ENCODE measurements at places on chromosomes 12 and 14.

DNA sequence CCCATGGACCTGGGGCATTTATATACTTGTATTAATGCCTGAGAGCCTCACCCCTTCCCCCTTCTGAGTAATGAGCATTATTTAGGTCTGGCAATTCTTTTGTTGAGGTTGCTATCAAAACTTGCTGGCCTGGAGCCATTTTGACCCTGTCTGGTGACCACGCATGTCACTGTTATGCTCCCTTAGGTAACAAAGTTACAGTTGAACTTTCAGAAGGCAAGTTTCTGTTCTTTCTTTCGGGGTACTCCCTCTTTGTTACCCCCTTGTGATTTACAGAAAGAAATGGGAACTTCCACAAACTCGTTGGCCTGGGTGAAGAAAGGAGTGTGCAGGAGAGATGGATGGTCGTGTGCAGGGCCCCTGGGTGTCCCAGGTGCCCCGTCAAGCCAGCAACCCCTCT lies 305.4 kb downstream of the DPF3 start:
- no peak for DNase-seq

GRCh38 chr14:91113829-91114078 lies at the start of gene DGLUCY:
Gene DGLUCY (plus strand): TSS chr14:91114073. CDS start chr14:91160295, 46,222 bp downstream.
- DNase-seq: peak; percentile 76

DNA sequence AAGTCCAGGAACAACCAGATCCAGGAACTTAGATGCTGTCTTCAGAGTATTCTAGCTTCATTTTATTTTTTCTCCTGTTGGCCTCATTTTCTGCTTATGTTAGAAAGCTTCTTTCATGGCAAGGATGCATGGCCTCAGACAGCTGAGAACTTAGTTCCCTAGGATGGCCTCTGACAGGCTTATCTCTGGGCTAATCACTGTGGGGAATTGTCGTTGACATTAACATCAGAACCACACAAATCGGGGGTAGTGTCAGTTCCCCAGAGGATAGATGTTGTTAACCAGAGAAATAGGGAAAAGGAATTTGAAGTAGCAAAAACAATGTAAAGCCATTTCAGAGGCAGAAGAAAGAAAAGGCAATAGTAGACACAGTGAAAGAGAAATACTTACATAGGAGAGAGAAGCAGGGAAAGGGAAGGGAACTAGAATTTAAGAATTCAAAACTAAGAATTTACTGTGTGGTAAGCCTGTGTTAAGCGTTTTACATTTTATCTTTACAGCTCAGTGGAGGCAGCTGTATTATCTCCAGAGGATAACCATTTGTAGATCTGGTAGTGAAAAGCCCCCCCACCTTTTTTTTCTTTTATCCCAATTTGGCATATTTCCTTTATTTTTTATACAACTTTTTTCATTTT lies 21.8 kb downstream of the FUT8 start:
- DNase-seq: peak; percentile 4

DNA sequence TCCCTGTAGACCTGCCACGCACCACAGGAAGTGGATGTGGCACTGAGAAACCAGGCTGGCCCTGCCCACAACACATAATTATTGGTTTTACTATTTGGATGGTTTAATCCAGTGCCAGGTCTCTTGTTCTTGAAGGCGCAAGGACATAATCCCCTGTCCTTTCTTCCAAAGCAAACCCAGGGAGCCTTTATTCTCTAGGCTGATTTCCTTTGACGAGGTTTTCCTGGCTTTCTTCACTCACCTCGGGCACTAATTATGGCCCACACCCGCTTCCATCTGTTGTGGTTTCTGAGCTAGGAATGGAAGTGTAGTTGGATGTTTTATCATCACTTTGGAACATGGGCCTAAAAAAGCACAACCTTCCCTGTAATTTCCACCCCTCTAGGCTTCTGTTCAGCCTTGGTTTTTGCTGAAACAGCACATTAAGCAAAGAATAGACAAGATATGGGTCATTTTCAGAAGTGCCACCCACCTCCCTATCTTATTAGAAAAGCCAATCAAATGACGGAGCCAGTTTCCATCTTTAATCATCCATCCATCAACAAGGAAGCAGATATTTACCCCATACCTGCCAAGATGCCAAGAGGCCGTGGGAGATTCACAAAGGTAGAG lies 73.9 kb downstream of the PPP1R36 start:
- DNase-seq: no peak

DNA sequence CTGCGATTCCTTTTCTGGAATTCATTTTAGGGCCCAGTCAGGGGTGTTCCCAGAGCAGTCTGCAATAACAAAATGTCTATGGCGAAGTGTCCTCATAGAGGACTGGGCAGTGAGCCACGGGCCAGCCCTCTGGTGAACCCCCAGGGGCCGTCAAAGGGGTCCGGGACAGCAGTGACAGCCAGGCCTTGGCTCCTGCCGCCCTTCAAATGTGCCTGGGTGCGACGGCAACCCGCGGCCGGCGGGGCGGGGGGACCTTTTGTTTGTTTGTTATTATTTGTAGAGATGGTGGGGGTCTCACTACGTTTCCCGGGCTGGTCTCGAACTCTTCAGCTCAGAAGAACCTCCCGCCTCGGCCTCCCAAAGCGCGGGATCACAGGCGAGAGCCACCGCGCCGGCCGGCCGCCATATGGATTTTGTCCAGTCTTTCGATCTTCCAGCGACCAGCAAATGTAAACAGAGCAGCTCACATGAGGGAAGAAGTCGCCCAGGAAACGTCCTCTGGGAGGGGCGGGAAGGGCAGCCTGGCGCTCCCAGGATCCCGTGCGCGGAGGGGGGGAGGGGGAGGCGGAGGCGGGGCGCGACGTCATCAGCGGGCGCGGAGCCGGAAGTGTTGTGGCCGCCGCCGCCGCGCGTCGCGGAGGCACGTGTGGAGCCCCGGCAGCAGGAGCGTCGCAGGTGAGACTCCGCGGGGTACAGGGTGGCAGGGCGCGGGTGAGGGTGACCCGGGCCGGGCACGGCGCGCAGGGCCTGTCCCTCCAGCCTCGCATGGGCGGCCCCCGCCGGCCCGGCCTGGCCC lies at the start of gene TRMT61A:
Gene TRMT61A (plus strand): TSS at position 610 of the 796 bp plus-strand sequence. CDS start 783 bp downstream, outside the sequence.
- DNase-seq: peak; percentile 87

DNA sequence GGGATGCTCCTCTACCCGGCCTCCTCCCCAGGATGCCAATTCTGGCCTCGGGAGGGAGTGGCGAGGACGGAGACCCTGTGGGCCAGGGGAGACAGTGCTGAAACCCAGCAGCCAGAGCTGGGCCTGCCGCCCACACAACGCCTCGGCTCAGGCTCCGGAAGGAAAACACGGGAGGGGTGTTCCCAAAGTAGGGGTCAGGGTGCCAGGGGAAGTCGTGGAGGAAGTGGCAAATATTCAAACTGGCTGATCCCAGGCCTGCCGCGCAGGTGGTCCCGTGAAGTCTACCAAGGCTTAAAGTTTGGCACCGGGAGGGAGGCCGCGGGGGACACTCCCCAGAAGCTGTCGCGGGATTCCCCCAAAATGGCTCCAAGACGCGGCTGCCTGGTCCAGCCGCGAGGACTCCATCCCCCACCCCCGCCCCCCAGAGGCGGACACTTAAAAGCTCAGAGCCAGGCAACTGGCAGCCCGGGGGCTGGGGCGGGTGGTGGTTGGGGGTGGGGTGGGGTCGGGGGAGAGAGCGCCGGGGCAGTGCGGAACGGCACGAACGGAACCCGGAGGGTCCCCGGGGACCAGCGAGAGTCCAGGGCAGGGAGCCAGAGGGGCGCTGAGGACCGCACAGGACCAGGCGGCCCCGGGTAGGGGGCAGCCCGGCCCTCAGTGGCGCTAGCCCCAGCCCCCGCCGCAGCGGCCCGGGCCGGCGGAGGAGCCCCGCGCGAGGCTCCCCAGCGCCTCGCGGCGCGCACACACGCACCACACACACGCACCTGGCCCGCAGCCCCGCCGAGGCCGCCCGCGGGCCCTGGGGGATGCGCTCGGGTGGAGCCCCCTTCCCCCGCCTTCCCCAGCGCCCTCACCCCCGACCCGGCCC lies 20.0 kb downstream of the BEGAIN start:
- no peak for DNase-seq

GRCh38 chr14:98798099-98798498 lies 473.9 kb downstream of the BCL11B start:
- DNase-seq: no peak

DNA sequence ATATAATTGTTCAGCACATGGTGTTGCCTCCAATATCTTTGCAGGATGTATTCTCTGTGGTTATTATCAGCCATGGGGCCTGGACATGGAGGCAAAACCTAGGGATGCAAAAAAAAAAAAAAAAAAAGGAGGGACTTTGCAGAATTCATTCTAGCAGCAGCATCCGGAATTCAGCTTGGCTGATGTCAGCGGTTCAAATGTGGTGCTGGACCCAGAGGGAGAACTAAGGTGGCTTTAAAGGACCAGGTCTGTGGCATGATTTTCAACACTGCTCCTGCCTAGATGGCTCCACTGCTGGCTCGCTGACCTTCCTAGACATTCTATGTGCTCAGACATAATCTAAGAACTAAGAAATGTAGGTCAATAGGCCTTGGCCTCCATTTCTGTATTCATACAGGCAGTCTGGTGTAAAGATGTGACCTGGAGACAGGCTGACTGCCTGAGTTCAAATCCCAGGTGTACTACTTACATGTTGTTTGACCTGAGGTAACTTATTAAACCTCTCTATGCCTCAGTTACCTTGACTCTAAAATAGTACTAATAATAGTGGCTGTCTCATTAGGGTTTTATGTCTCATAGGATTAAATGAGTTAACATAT lies 108.6 kb downstream of the PPM1A start:
- no peak for DNase-seq

GRCh38 chr12:131202592-131203378 lies 249.1 kb downstream of the ADGRD1 start:
- no peak for DNase-seq

- DNase-seq: no peak
These were observed 17.0 kb downstream of the EEA1 start for GRCh38 chr12:92912052-92912451.

DNA sequence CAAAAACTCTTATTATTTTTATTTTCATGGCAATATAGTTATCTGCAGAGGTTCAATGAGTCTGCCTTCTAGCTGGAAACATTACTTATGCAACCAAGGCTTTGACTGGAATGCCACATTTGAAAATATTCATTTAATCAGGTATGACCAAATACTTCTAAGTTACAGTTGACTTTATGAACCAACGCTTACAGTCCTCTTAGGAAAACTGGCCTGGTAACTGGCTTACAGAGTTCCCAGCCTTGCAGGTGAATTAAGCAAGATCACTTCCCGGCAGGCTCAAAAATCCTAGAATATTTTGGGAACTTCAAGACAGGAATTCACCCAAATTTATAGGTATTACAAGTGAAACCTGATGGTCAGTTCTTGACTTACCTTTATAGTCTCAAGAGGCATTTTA lies 12.3 kb downstream of the LRP6 start:
- no peak for DNase-seq

- DNase-seq: no peak
These were observed 105.8 kb downstream of the MSRB3 start for GRCh38 chr12:65384240-65384639.

- DNase-seq: no peak
These were observed 236.5 kb downstream of the DPF3 start for GRCh38 chr14:72657214-72657921.

DNA sequence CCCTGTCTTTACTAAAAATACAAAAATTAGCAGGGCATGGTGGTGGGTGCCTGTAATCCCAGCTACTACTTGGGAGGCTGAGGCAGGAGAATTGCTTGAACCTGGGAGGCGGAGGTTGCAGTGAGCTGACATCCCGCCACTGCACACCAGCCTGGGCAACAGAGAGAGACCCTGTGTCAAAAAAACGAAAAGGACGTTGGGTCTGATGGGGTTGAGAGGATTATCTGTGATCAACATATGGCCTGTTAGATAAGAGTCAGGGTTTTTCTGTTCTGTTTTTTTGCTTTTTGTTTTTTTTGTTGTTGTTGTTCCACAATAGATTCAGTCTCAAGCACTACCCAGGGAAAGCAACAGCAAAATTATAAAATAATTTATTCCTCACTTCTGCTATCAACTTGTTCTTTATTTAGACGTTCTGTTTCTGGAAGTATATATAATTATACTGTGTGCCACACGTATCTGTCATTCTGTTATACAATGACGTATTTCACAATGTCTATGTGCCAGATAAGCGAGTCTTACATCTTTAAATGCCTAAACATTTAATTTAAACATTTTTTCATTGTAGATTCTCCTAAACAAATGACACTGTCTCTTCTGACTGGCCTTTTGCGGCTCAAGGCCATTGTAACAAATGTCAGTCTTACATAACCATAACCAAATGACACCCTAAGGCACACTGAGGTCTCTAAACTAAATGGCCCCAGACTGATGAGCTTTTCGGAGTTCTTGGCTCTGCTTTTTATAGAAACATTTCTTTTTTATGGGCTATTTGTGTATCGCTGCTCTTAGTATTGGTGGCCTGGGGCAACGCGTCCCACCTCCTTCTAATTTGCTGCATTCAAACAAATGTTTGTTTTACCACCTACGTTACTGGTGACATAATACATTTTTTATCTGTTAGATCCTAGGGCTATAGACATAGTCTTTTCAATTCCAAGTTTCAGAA lies 7.2 kb upstream of the P2RX4 start:
- no peak for DNase-seq

- DNase-seq: no peak
These were observed 23.7 kb downstream of the GYS2 start for GRCh38 chr12:21580748-21581516.

GRCh38 chr12:97982684-97983083 lies 520.1 kb downstream of the RMST start:
- no peak for DNase-seq

DNA sequence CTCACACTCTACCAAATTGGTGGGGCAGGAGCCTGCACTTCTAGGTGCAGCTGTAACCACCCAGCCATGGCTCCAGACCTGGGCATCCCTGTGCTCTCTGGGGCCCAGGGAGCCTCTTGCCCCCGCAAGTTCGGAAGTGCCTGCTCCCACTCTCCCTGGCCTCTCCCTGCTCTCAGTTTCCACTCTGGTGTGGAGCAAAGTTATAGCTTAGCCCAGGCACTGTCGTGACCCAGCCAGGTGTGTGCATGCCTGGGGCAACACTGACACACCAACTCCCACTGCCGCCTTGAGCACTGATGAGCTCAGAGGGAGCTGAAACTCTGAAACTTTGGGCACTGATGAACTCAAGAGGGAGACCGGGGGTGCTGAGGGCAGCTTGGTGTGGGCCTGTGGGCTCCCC lies 8.7 kb upstream of the FBXO33 start:
- no peak for DNase-seq

- DNase-seq: no peak
These were observed 62.2 kb upstream of the BBS10 start for GRCh38 chr12:76410371-76410770.

GRCh38 chr14:51960866-51961265 lies 28.5 kb upstream of the RTRAF start:
- no peak for DNase-seq
